Cortex of kidney (tissue), 1 donor: ENCODE measurements at places on chromosomes 7 and 10.

DNA sequence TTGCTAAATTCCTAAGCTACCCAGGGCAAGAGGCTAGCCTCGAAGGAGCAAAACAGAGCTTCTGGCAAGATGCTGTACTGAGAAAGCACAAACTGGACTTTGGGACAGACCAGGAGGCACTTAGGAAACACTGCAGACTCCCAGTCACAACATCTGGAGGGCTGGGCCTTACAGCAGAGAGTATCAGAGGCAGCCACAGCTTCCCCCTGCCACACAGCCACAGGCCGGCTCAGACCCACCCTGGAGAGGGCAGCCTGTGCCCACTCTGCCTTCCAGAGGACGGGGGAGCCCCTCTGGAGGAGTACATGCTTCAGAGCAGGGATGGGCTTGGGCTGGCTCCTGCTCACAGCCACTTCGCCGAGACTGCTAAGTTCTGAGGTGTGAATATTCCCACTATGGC is 17.4 kb downstream of the ESYT2 start:
- DNase-seq, result no peak

DNA sequence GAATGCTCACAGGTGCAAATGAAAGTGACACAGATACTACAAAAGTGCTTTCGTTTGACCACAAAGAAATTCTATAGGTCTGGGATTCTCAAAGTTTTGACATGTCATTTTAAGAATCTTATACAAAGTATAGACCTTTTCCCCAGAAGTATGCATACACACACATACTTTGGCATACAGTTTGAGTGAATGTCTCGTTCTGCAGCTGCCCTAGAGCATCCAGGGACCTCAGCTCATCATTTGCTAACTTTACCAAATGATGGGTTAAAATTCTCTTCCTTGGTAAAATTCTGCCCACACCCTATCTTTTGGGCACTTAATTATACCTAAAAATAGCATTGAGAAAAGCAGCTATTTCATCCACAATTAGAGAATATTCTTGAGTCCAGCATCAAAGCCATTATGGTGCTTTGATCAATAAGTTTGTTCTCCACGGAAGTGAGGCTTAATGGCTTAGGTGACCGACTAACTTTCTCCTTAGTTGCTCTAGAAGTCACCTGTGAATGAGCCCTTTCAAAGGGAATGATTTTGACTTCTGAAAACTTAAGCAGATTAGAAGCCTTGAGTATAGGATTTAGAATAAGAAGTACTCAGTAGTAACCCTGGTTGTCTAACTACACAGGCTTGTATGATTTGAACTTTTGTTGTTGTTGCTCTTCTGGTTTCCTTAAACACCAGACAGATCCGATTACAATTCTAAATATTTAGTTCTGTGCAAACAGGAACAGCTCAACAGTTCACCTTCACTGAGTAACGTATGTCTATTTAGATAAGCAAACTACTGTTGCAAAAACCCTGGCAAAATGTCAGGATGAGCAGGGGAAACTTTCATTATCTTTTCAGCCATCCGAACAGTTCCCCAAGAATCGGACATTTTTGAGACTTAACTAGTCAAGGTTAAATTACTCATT is 70.6 kb downstream of the CNNM2 start:
- no peak for DNase-seq

DNA sequence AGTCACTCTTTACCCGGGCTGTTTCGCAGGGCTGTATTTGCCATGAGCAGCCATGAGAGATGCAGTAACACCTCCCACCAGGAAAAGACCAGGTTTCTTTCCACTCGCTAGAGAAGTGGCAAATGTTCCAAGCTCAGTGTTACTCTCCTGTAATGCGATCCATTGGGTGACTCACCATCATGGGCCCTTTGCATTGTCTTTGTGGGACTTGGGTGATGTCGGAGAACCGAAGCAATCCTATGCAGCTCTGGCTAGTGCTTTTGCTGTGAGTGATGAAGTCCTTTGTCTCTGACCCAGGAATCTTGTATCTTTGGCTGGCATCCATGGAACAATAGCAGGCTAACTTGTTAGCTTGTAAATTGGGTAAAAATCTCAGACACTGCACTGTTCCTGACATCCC is 40.0 kb downstream of the GHRHR start:
- no peak for DNase-seq

- no peak for DNase-seq
Observed at GRCh38 chr7:29319719-29320521, 125.3 kb downstream of the CHN2 start.

GRCh38 chr7:155161690-155162089 is 91.6 kb downstream of the HTR5A start:
- no peak for DNase-seq

DNA sequence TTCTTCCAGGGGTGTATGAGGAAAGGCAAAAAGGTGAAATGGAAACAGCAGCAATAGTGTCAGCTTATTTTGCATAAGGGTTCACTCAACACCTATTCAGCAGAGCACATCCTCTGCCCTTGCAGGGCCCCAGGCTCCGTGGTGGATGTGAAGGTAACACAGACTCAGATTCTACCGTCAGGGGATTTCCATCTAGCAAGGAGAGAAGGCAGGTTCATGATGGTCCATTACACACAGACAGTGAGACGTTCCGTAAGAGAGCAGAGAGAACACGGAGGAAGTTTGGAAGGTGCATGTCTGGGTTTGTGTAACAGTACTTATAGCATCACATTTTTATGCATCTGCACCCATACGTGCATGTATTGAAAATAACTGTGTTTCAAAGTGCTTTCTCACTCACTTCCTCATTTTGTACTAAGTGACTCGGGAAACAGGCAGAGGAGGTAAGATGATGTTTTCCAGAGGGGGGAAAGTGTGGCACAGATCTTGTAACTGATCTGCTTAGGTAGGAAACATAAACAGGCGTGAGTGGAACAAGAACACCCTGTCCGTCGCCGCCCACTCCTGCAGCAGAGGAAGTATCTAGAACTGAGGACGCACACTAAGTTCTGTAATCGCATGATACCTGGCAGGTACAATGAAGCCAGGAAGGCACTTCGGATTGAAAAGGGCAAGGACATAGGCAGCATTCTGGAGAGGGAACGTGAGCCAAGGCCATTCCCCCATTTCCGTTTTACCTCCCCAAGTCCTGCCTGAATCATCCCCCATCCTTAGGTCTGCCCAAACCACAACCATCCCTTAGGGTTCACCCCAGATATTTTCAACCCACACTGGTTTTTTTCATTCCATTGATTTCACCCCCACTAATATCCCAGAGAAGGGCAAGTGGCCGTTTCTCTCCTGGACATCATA is 1.0 kb upstream of the ENO4 start:
- no peak for DNase-seq

DNA sequence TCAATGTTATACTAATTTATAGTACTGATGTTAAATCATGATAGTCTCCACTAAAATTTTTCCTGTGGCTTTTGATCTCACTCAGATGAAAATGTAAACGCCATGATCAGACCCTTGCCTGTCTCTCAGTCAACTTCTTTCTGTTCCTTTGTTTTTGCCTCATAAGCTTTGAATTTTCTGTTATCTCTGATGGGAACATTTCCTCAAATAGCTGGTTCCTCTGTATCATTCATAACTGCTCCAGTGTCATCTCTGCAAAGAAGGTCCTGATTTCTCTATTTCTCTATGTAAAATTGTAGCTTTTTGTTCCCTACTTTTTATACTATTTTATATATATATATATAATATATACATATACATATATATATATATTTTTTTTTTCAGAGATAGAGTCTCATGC is 67.5 kb downstream of the GPR141 start:
- no peak for DNase-seq

- no peak for DNase-seq
Observed at GRCh38 chr7:74069790-74070618, 13.6 kb upstream of the LIMK1 start.

DNA sequence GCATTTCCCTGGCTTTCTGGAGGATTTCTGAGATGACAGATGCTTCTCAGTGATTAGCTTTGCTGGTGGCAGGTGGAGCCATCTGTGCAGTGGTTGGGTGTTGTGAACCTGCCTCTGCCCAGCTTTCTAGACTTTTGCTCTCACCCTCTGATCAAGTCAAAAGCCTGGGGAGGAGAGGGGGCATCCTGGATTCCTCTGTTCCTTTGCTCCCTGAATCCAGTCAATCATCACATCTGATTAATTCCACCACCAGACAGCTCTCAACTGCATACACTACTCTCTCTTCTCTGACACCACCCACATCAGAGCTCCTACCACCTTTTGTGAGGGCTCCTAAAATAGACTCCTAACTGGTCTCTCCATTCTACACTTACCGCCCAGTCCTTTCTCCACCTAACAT is 283.5 kb downstream of the WDR11 start:
- DNase-seq, result no peak

- no peak for DNase-seq
Observed at GRCh38 chr10:5448333-5449001, 36.1 kb downstream of the NET1 start.

- no peak for DNase-seq
Observed at GRCh38 chr10:123967626-123968243, 76.1 kb upstream of the CPXM2 start.

DNA sequence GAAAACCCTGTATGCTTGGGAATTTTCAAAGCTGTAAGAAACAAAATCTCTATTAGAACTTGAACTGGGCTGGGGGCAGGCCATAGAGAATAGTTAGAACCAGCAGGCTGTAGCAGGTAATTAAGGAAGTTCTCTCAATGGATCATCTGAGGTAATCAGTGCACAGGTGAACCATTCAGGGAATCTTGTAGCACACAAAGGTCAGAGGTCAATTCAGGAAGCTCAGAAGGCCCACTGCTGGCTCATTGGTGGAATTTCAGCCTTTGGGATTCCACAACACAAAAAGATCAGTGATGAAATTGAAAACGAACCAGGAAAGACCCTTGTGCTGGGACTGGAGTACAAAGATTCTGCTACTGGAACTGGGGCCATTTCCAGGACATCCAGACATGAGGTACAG is 82.0 kb downstream of the TMEM168 start:
- DNase-seq, result no peak

DNA sequence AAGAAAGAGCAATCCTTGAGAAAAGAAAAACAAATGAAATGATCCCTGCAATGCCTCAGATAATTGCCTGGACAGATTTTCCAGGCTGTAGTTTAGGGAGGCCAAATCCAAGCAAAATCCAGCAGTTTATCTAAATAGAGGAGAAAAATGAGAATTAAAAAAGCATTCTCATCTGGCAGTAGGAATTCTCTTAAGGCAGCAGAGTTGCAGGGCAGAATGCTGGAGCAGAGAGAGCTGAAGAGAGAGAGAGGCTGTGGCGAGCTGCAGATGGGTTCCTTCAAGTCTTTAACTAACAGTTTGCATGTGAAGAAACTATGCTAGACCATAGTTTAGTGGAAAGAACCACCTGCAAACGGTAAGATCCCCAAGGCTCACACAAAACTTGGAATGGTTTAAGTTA is 6.0 kb upstream of the LIPA start:
- no peak for DNase-seq

GRCh38 chr7:81459485-81459884 is 310.4 kb downstream of the HGF start:
- DNase-seq, result no peak

GRCh38 chr10:110746969-110747608 is 103.0 kb downstream of the RBM20 start:
- DNase-seq, result no peak
